ENCODE measurements at places on chromosomes 5 and 9.

GRCh38 chr5:61299261-61299681 lies 32.8 kb upstream of the ZSWIM6 start:
- no peak for DNase-seq

- DNase-seq = peak; percentile 31
Observed at GRCh38 chr9:2016408-2017330, 1.5 kb downstream of the SMARCA2 start.

DNA sequence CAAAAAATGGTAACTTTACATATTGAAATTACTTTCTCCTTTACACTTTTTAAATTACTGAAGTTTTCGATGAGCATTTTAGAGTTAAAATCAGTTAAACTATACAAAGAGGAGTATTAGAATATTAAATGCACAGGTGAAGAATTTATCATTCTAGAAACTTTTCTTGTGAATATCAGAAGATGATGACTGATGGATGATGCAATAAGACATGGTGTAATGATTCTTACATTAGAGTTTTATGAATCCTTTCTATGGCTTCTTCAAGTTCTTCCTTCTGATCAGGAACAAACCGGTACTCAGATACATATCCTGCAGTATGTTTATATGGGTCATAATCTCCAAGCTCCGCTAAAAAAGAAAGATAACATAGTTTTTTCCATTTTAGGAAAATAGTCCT lies 154.4 kb downstream of the EPB41L4A start:
- DNase-seq = no peak

- DNase-seq = no peak
Observed at GRCh38 chr5:6631441-6631840, 1.4 kb downstream of the NSUN2 start.

GRCh38 chr5:10631316-10631996 lies 67.6 kb downstream of the ANKRD33B start:
- no peak for DNase-seq

DNA sequence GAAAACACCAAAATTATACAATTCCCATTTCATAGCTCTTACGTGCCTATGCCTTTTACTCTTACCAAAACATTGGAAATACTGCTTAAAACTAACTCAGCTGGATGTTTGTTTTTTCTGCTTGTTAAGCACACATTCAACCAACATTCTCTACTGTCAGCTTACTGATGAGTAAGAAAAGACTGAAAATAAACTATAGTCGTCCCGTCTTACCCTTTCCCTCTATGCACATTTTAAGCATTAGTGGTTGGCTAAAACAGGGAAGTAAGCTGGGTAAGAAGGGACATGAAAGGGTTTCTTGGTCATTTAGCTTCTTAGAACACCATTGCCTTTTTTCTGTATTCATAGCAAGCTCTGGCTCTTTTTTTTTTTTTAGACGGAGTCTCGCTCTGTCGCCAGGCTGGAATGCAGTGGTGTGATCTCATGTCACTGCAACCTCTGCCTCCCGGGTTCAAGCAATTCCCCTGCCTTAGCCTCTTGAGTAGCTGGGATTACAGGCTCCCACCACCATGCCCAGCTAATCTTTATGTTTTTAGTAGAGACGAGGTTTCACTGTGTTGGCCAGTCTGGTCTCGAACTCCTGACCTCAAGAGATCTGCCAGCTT lies 232.1 kb upstream of the PCSK5 start:
- DNase-seq = no peak

DNA sequence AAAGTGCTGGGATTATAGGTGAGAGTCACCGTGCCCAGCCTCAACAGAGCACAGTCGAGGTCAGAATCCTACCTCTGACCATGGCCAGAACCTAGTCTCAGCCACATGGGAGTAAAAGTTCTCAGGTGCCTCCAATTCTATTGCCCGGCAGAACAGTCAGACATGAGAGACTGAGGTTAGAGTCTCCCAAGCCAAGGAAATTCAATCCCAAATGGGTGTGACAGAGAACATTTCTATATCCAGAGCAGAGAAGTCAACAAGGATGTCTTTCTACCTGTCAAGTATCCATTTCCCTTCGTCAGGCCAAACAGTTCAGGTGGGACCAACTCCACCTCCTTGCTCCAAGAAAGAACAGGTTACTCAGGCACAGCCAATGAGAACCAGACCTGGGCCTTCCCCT lies 10.5 kb downstream of the ANXA6 start:
- DNase-seq = no peak

DNA sequence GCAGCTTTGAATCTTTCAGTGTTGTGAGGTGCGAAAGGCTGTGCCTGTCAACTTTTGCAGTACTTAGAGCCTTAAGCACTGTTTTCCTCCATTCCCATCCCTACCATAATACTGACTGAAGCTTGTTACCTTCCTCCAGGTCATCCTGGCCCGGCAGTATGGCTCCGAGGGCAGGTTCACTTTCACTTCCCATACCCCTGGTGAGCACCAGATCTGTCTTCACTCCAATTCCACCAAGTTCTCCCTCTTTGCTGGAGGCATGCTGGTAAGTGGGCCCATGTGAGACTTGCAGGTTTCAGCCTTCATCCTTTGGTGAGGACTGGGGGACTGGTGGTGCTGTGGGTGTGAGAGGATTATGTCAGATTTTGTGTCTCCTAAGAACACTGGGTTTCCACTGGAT lies 1.5 kb downstream of the TMED9 start:
- DNase-seq = no peak

DNA sequence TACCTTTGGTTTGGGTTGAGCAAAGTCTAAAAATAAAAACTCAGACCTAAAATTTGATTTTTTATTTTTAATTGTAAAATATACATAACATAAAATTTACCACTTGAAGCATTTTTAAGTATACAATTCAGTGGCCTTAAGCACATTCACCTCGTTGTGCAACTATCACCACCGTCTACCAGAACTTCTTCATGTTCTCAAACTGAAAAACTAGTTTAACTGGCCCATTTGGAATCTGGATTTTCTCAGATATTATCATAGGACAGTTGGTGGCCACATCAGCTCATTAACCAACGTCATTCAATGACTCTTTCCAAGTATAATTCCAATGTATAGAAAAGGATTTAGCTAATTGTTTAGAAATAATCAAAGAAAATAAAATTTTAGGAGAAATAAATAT lies 319.3 kb downstream of the TLE1 start:
- no peak for DNase-seq

DNA sequence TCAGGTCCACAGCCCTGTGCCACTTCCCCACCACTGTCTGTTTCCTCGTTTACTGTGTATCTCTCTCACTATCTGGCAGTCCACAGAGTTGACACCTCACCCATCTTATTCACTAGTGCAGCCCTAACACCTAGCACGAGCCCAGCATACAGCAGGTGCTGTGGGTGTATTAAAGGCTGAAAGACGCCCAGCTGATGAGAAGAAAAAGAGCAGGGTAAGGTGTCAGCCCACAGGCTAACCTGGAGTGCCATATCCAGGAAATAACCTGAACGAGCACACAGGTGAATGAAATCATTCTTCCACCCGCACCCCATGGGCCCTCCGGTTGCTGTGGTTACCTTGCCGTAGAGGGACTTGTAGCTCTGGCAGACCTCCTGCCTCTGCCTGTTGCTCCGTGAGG lies 18.6 kb downstream of the ANXA6 start:
- DNase-seq = no peak

DNA sequence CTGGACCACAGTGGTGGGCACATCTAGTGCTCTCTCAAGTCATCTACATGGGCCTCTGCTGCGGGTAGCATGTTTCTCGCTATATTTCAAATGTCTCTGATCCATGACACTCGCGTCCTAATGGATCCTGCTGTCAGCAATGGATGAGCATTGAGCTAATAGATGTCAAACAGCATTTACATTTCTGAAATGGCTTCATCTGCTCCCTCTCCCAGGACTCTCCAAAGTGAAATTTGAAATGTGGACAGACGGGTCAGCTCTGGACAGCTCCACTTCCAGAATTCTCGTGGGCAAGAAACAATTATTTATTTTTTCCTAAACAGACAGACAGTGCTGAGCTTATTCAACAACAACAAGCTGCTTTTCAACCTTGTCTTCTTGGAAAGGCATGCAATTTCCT lies 58.1 kb downstream of the FSTL4 start:
- DNase-seq = no peak

- DNase-seq = no peak
Observed at GRCh38 chr9:126494264-126494663, 119.5 kb upstream of the LMX1B start.

DNA sequence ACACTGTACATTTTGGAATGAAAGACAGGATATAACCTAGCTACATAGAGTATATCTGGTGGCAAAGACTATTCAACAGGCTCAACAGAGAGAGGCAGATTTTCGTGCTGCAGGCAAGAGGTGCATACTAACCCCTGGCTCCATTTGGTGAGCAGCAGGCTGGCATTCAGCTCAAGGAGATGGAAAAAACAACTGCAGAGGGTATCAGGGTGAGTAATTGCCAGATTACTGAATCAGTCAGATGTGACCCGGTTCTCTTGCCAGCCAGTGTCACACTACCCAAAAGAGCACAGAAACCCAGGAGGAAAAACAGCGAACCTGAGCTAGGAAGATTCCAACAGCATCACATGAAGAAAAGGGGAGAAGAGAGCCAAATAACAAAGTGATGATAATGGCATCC lies 130.4 kb upstream of the PRLR start:
- DNase-seq = no peak

All from activated naive CD4-positive, alpha-beta T cell (primary cell).